ENCODE measurements at places on chromosomes 11 and 22.

GRCh38 chr11:113387605-113388211 is at the start of gene ANKK1:
ANKK1 (plus strand) TSS chr11:113387779; CDS start chr11:113387885, 106 bp downstream.
- no peak for DNase-seq

- no peak for DNase-seq
Observed at GRCh38 chr22:39592081-39593065, 21.8 kb downstream of the CACNA1I start.

- DNase-seq = no peak
Observed at GRCh38 chr11:13166036-13166435, 111.6 kb upstream of the BMAL1 start.

GRCh38 chr11:2209900-2210321 is 38.3 kb upstream of the TH start:
- DNase-seq = no peak

- no peak for DNase-seq
Observed at GRCh38 chr22:31342389-31343140, 3.6 kb downstream of the PATZ1 start.

GRCh38 chr11:108886660-108887009 is 221.8 kb downstream of the DDX10 start:
- DNase-seq = no peak

GRCh38 chr22:25563761-25564319 is 635 bp upstream of the GRK3 start:
- DNase-seq = no peak

- no peak for DNase-seq
Observed at GRCh38 chr11:106988151-106989077, 29.9 kb downstream of the GUCY1A2 start.

DNA sequence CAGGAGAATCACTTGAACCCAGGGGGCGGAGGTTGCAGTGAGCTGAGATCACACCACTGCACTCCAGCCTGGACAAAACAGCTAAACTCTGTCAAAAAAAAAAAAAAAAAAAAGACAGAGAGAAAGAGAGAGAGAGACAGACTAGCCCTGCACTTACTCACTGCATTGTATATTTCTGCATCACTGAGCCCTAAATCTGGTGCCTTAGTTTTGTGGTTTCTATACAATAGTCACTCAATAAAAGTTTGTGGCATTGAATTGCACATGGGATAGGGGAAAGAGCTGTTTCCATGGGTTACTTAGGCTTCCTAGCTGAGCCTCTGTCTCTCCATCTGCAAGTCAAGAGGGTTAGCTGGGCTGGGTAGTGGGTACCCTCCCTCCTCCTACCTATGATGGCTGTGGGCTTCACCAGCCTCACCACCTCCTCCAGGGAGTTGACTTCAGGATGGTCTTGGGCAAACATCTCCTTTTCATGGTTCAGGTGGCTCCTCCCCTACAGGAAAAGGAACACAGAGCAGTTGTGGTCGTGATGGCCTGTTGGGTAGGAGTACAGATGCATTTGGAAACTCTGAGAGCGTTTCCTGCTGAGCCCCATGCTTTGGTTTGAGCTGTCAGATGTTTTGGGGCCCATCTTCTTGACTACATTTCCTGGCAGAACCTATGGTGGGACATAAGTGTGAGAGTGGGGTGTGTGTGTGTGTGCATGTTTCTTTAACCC is 73.2 kb downstream of the CCDC81 start:
- DNase-seq = peak; percentile 56

DNA sequence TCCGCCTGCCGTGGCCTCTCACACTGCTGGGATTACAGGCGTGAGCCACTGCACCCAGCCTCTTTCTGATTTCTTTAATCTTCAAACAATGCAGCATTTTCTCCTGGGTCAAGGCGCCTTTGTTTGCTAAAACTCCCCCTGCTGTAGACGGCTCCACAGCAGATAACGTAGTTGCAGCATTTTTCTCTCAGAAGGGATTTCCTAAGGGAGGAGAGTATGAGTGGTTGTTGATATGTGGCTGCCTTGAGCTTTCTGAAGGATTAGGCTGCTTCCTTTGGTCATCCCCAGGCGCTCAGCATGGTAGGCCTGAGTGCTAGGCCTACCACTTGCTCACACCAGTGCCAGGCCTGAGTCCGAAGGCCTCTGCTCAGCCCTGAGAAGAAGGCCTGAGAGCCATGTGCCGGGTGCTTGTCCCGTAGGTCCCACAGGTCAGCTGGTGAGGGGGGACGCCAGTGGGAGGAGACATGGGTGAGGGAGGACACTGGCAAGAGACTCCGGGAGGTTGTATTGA is 18.1 kb downstream of the SMARCB1 start:
- no peak for DNase-seq

- DNase-seq = no peak
Observed at GRCh38 chr22:37517826-37518450, 1.3 kb downstream of the CARD10 start.

DNA sequence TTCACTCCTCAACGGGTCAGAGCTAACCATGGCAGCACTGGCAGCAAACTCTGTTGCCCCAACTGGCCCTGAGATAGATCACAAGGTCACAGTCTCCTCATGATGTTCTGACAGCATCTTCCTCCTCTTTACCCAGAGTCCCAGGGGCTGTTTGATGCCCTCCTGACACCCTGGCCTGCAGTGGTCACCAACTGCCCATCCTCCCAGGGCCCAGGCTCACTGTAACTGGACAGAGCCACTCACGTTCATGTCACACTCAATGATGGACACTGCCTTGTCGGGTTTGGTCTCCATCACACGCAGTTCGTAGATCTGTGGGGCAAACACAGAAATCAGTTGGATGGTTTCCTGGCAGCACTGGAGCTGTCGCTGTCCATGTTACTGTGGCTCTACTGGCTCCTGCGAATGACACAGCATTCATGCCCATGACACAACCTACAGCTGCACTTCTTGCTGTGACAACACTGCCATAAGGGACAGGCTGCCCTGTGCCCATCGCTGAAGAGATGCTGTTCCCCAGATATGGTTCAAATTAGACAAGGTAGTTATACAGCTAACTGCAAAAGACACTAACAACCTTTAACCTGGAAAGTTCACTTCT is 10.4 kb upstream of the C22orf39 start:
- no peak for DNase-seq

DNA sequence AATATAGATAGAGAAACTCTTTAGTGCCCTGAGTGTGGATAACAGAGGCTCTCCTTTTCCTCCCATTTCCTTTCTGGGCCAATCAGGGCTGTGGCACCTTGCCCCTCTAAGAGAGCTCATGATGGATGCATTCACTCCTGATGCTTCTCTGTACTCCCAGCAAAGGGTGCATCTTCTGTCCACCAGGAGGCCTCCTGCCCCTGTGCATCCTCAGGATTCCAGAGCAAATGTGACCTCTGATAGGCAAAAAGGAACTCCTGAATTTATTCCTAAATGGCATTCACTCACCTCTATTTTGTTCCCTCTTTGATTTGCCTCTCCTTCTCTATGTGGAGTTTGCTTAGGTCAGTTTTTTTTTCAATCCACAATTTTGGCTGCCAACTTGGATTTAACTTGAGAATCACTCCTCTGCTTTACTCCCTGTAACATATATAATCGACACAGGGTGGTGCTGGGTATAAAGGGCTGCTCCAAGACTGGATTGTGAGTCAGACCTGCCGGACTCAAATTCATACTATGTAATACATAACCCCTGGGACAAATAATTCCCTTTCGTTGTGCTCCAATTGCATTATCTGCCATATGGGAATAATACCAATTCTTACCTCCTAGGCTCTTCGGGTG is 1.1 kb upstream of the MRGPRX4 start:
- DNase-seq = no peak

Measured in KG1 (cell line).